ENCODE measurements at places on chromosomes 1 and 21.
A peak's percentile ranks its signal among the peaks of the same experiment; 100 is the strongest.

DNA sequence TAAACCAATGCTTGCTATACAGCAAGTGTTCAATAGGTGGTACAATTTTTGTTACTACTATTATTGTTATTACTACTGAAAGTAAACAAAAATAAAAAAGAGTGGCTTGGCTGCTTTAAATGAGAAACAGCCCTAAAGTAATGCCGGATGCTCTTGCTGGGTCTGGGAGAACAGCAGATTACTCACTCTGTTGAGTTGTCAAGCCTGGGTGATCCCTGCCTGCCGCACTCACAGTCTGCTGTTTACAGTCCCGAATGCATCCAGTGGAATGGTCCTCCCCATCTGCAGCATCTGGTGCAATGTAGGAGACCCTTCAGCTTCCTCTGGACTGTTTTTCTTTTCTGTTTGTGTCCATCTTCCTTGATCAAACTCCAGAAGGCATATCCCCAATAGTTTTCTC is 102.7 kb upstream of the IVNS1ABP start:
- DNase-seq: no peak

- DNase-seq: no peak
Observed at GRCh38 chr21:43983860-43984420, 28.2 kb upstream of the TRAPPC10 start.

DNA sequence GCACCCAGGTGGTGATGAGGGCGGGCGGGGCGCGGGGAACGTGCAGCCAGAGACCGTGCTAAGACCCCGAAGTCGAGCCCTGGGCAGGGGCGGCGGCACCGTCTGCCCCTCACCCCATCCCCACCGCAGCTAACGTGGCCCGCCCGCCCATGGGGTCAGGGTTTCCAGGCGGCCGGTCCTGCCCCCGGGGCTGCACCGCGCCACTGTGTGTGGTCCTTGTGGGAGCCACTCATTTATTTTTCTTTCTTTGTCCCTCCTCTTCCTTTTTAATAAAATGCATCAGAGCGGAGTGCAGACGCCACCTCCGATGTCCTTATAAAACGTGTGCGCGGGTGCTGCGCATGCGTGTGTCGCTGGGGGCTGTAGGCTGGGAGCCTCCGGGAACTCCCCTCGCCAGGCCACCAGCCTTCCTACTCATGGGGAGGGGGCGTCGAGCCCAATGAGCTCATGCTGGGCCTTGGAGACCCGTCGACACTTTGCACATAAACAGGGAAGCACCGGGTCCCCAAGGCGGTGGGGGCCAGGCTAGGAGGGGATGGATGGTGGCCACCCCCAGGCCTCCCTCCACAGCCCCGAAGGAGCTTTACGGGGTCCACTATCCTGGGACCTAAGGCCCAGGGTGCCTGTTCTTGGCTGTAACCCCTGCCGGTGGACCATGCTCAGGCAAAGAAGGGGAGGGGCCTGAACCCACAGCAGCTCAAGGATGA is 59.9 kb downstream of the WNT9A start:
- no peak for DNase-seq

DNA sequence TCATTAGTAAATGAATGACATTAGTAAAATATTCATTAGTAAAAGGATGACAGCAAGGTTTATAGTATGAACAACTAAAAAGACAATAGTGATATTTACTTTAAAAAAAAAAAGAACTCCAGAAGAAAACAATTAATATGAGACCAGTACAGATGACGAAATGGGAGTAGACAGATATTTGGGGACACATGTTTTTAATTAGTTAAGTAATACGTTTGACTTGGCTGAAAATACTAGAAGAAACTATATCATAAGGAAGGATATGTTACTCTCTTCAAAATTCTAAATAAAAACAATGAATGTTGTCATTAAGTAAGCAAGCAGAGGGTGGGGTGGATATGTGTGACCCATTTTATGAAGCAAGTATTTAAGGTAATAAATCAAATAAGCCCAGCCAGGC is 61.9 kb downstream of the GPATCH2 start:
- DNase-seq: no peak

GRCh38 chr1:179153217-179153616 is 71.3 kb downstream of the TOR3A start:
- no peak for DNase-seq

GRCh38 chr21:29098156-29098555 is 24.7 kb upstream of the CCT8 start:
- no peak for DNase-seq

DNA sequence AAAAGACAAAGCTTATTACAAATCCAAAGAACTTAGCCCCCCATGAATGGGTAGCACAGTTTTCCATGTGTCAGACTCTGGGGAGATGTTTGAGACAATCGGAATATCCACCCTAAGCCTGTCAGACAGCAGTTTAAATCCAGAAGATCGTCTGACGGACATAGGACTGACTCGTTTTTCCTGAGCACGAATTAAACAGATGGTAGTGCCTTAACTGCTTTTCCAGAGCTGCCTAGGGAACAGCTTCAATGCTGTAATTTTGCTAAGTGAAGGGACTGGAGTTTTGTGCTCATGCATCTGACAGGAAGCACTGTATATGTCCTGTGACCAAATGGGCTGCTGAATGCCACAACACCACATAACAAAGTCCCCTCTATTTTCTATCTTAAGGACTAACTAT is 48.6 kb downstream of the PCNX2 start:
- no peak for DNase-seq

- DNase-seq: no peak
Observed at GRCh38 chr1:191043066-191043465, 565.4 kb upstream of the BRINP3 start.

DNA sequence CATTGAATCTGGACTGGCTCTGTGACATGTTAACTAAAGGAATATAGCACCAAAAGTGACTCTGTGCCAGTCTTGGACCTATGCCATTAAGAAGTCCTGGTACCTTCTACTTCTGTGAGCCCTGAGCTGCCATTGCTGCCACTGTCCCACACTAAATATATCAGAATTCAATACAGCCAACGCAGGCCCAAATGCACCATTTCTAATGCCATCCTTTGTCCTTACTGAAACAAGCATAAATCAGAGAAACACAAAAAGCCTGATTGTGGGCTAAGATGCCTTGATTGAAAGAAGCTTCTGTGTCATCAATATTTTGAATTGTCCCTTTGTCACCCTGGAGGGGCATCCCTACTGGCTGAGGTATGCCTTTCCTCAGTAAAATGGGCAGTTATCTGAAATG is 66.9 kb upstream of the NEK2 start:
- no peak for DNase-seq

GRCh38 chr1:216210081-216210480 is 213.2 kb downstream of the USH2A start:
- DNase-seq: peak; percentile 11

DNA sequence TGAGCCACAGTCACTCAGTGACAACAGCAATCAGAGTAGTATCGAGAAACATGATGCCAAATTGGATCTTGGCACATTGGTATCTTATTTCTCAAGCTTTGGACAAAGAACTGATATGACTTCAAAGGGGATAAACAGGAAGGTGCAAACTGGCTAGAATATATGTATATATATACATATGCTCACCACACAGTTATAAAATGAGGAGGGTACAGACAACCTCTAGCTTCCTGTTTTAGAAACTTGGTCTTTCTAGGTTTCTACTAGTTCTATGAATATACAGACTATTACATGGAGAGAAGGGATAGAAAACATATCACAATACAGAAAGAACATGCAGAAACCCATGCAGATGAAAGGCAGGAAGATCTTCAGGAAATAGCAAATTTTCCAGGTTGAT is 292.1 kb upstream of the SNX7 start:
- no peak for DNase-seq

GRCh38 chr1:7109901-7110300 is 324.6 kb downstream of the CAMTA1 start:
- no peak for DNase-seq

GRCh38 chr1:39590546-39590945 is 14.0 kb upstream of the PABPC4 start:
- DNase-seq: no peak

DNA sequence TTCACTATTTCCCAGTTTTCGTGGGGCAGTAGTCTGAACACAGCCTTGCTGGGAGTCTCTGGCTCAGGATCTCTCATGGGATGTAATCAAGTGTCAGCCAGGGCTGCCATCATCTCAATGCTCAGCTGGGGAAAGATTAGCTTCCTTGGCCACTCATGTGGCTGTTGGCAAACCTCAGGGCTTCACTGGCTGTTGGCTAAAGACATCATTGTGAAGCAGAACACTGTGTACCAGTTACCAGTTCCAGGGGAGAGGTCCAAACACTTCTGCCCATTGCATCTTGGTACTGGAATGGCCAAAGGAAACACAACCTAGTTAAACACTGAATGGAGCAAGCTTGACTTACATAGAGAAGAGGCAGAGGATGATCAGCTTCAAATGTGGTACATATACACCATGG is 33.7 kb downstream of the AADACL4 start:
- no peak for DNase-seq

DNA sequence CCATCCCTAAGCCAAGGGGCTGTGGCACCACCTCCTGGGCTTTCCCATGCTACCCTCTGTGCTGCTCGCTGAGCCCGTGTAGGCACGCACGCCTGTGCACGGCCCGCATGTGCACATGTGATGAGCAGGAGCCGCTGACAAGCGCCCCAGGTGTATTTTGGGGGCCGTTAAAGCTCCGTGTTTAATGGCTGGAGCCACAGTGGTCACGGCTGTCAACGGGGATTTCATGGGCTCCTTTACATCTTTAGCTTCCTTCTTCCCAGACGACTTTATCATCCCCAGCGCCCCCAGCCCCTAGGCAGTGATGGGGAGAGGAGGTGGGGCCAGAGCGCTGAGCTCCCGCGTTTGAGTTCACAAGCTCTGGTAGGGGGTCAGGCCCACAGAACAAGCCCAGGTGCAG is 11.7 kb upstream of the EPHA8 start:
- DNase-seq: no peak

DNA sequence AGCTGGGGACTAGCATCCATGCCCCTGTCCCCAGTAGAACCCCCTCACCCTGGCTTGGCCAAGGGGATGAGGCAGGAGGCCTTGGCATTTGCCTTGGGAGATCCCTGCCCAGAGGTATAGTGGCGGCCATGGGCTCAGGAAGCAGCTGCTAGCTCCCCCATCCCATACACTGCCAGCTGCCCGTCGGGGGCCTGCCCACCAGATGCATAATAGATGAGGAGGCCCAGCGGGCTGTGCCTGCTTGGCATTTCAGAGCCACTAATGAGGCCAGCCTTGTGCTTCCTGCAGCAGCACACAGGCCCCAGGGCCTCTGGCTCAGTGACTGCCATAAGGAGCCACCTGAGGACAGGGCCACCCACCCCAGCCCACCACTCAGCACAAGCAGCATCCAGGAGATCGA is 23.6 kb downstream of the RAP1GAP start:
- DNase-seq: no peak

DNA sequence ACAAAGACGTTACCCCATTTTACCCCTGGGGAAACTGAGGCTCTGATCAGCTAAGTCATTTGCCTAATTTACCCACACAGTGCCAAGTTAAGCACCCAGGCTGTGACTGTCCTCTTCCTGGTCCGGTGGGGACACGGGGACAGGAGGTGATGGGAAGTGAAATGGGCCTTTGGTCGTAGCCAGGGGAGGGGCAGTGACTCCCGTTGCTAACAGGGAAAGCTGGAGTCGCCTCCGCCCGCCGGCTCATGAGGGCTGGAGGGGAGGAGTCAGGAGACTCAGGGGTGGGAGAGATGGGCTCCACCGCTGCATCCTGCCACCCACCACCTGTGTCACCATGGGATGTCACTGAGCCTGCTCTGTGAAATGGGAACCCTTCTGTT is 139.3 kb downstream of the PGBD5 start:
- no peak for DNase-seq

GRCh38 chr1:213666113-213666512 is 321.7 kb upstream of the PROX1 start:
- no peak for DNase-seq

- no peak for DNase-seq
Observed at GRCh38 chr1:58158506-58159433, 387.8 kb downstream of the OMA1 start.

- DNase-seq: no peak
Observed at GRCh38 chr21:15514073-15514946, 215.5 kb upstream of the USP25 start.

- DNase-seq: no peak
Observed at GRCh38 chr1:207316622-207317391, 4.7 kb upstream of the CD55 start.

DNA sequence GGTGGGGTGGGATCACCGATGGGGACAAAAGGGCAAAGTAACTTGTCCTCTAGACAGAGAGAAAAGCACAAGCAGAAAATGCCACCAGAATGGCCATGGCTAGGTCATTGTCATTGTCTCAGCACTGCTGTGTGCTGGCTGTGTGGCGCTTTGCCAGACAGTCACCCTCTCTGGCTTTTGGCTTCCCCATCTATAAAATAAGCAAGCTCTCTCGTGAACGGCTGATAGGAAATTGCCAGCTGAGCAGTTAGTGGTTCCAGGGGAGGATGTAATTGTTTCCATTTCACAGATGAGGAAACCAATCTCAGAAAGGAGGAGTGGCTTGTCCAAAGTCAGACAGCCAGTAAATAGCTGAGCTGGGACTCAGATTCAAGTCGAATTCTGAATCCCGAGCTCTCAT is 32.5 kb downstream of the PADI2 start:
- DNase-seq: no peak

DNA sequence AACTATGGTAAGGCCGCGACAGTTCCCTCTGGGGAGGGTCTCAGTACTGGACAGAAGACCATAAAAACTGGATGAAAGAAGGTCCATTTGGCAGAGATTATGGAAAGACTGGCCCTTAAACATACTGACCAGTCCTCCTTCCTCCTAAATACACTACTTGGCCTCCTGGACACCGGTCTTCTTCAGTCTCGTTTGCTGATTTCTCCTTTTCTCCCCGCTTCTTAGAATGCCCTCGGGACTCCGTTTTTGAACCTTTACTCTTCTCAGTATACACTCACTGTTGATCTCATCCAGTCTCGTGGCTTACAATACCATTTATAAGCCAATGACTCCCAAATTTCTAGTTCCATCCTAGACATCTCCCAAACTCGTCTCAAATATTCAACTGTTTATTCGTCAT is 694 bp upstream of the MRPL9 start:
- DNase-seq: no peak

DNA sequence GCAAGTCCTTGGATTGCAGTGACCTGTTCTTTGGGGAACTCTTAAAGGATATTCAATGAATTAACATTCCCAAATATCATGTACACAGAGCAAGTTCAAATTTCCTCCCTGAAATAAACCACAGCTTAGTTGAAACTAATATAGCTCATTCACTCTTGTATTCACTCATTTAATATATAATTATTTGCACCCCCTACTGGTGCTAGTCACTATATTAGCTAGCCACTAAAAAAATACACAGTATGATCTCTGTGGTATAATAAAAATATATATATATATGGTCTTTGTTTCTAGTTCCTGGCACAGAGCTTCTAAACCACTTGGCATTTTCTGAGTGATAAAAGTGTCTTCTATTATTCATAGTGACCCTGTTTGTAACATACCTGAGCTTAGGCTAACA is 177.3 kb upstream of the LYPLAL1 start:
- DNase-seq: no peak

- no peak for DNase-seq
Observed at GRCh38 chr1:150662811-150663210, 33.4 kb upstream of the ENSA start.
